T-helper 17 cell (primary cell): ENCODE measurements at places on chromosomes 2 and 18. TPM values are rescaled to one million over a fixed set of nuclear protein-coding genes. Genes with fewer than 3 reads are reported as not detected.
A peak's percentile ranks its signal among the peaks of the same experiment; 100 is the strongest.

- no peak overlapping the region for H3K27ac ChIP-seq
- DNase-seq = no peak
- no peak overlapping the region for H3K4me3 ChIP-seq
- peaks cover 17% of the 10 kb centered on the region for H3K27me3 ChIP-seq
- H3K36me3 ChIP-seq = peaks cover under 1% of the 10 kb centered on the region
- peaks cover 2% of the 10 kb centered on the region for H3K4me1 ChIP-seq
Measured at GRCh38 chr2:101986804-101987740, 4.7 kb upstream of the IL1R2 start.

The BMP10 gene
- not detected for total RNA-seq

The ANKRD30B gene
- total RNA-seq = not detected

The PSTPIP2 gene
- 15.8 TPM for total RNA-seq

GRCh38 chr2:3326182-3326537 lies 51.5 kb downstream of the EIPR1 start:
- H3K36me3 ChIP-seq = peaks cover 13% of the 10 kb centered on the region
- no peak overlapping the region for H3K4me3 ChIP-seq
- no peak overlapping the region for H3K27ac ChIP-seq
- no peaks in the 10 kb centered on the region for H3K27me3 ChIP-seq
- H3K4me1 ChIP-seq = peaks cover 24% of the 10 kb centered on the region
- no peak for DNase-seq

GRCh38 chr18:43271593-43272432 lies 5.5 kb downstream of the SYT4 start:
- H3K27me3 ChIP-seq = no peaks in the 10 kb centered on the region
- DNase-seq = no peak
- no peaks in the 10 kb centered on the region for H3K4me1 ChIP-seq
- no peak overlapping the region for H3K4me3 ChIP-seq
- no peak overlapping the region for H3K27ac ChIP-seq
- H3K36me3 ChIP-seq = no peaks in the 10 kb centered on the region

DNA sequence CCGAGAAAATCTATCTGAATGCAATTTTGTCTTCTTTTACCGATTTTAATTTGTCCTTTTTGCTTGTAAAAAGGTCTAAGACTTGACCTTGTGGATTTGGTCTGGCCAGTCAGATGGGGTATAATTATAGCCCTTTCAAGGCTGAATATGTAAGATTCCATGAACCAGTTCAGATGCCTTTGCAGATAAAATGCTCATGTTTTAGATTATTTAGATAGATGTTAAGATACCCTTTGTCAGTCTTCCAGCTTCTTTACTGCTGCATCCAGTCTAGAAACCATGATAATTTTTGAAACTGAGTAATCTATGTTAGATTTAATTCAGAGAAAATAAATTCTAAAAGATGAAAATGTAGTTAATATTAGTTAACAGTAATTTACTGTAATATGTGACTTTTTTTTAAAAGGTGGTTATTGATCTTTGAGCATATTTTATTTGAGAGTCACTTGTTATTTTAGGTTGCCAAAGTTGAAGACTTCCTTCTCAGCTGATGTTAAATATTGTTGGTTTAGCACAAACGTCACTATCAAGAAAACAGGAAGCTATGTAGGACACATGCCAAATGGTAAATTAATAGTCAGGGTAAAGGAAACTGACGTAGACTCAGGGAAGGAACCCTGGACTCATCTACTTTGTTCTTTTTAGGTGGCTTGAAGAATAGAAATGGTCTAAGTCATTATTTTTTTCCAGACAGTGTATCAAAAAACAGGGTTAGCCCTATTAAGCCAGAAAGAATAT lies 29.8 kb downstream of the BABAM2 start:
- peak overlapping the region; percentile 9 for H3K4me3 ChIP-seq
- no peak for DNase-seq
- H3K36me3 ChIP-seq = no peaks in the 10 kb centered on the region
- no peaks in the 10 kb centered on the region for H3K27me3 ChIP-seq

The ZBTB7C gene
- total RNA-seq = 0.07 TPM

The MAP3K19 gene
- total RNA-seq = not detected

DNA sequence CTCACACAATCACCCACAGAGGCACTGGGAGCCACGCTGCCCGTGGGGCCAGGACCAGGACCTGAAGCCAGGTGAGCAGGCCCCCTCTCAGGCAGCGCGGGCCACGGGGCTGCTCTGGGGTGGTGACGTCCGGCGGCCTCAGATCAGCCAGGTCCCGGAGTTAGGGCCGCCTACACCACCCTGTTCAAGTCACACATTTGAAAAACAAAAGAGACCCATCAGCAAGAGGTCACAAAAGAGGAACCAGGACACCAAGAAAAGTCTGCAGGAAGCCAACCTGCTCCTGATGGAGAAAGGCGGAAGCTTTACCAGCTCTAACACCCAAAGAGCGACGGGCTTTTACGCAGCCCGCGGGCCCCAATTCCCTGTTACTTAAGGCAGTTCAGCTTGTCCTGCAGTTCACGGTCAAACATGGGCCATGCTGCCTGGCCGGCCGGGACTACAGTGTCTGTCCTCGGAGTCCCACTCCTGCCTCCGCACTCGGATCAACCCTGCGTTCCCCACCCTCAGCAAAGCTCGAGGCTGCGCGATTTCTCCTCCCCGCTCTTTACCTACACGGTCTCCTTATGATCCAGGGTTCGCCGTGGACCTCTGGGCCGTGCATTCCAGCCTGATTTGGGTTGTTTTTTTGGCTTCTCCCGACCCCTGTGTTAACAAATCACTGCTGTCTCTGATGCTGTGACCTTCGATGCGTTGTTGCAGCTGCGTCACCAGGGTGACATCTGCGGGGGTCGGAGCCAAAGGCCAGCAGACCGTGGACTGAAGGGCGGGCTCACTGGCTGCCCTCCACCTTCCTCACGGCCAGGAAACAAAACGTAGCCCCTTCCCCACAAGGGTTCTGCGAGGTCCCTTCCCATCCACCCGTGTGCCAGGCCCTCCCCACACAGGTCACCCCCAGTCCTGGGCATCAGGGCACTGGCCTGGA lies 31.0 kb downstream of the SNORC start:
- no peak overlapping the region for H3K4me3 ChIP-seq
- H3K4me1 ChIP-seq = no peaks in the 10 kb centered on the region
- no peaks in the 10 kb centered on the region for H3K27me3 ChIP-seq
- no peak for DNase-seq

- no peaks in the 10 kb centered on the region for H3K4me1 ChIP-seq
- H3K36me3 ChIP-seq = peaks cover 2% of the 10 kb centered on the region
- H3K27ac ChIP-seq = no peak overlapping the region
- no peak overlapping the region for H3K4me3 ChIP-seq
Measured at GRCh38 chr2:11389052-11389420, 44.6 kb upstream of the ROCK2 start.

DNA sequence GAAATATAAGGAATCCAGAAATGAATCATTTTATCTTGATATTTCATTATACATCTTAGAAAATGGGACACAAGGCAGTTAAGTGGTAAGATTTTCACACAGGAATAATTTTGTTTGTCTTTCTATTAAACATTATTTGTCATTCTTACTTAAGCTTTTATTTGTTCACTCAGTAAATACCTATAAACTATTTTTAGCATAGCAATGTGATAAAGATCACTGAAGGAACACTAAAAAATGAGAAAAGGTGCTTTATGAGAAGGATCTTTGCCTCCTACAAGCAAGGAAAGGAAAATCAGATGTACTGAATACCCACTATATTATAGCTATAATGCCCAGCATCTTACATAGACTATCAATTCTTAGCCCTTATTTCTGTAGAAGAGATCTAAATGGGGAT lies 176.2 kb upstream of the NYAP2 start:
- no peak overlapping the region for H3K4me3 ChIP-seq
- H3K27me3 ChIP-seq = no peaks in the 10 kb centered on the region
- peaks cover 5% of the 10 kb centered on the region for H3K4me1 ChIP-seq
- H3K36me3 ChIP-seq = no peaks in the 10 kb centered on the region

The MRPS5 gene
- total RNA-seq = 30.1 TPM

DNA sequence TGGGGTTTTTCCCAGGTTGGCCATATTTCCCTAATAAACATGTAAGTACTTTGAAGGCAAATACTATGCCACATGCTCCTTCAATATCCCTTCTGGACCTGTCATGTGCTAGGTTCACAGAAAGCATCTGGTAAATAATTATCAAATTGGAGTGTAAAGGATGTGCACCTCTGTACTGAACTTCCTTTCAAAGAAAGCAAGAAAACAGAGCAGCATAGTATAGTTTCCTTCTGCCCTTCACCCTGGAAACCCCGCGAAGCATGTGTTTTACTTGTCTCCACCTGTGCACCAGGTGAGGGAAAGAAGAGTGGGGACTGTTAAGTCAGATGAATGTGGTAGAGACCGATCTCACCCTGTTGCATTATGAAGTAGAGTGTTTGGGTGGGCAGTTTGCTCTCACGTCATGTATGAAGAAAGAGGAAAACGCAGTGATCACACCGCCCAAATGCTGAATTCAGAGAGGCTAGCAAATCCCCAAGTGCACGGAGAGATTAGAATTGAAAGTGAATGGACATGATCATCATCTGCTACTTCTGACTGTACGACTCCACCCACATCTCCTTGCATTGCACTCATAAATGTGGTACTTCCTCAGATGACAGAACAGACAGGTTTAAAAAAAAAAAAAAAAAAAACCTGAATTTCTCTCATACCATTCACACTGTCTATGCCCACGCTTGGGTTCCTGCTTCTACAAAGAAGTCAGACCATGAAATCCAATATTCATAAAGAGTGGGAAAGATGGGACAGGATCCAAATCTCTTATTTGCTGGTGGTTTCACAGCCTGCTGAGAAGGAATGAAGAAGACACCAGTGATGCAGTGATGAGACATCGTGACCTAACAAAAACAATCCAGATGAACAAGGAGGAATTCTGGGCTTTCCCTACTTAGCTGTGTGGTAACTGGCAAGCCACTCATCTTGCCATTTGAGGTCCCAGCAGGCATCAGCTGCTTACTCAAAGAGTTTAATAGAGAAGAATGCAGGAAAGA lies 448.6 kb downstream of the BCL11A start:
- H3K27me3 ChIP-seq = no peaks in the 10 kb centered on the region
- peak overlapping the region; percentile 51 for H3K4me3 ChIP-seq
- no peaks in the 10 kb centered on the region for H3K36me3 ChIP-seq
- no peaks in the 10 kb centered on the region for H3K4me1 ChIP-seq
- no peak overlapping the region for H3K27ac ChIP-seq

The AMER3 gene
- not detected for total RNA-seq

The PTPRM gene
- total RNA-seq = 25.6 TPM

GRCh38 chr2:195898505-195899191 lies 170.0 kb downstream of the DNAH7 start:
- no peak for DNase-seq
- peaks cover 14% of the 10 kb centered on the region for H3K27me3 ChIP-seq
- no peaks in the 10 kb centered on the region for H3K36me3 ChIP-seq
- no peaks in the 10 kb centered on the region for H3K4me1 ChIP-seq
- H3K4me3 ChIP-seq = no peak overlapping the region
- no peak overlapping the region for H3K27ac ChIP-seq

- H3K4me3 ChIP-seq = no peak overlapping the region
- H3K27me3 ChIP-seq = no peaks in the 10 kb centered on the region
- H3K4me1 ChIP-seq = no peaks in the 10 kb centered on the region
- DNase-seq = no peak
Measured at GRCh38 chr2:5561006-5561405, 131.2 kb upstream of the SOX11 start.

- H3K4me3 ChIP-seq = no peak overlapping the region
- no peaks in the 10 kb centered on the region for H3K27me3 ChIP-seq
- H3K27ac ChIP-seq = no peak overlapping the region
Measured at GRCh38 chr18:22521026-22521707, 103.5 kb upstream of the CTAGE1 start.

DNA sequence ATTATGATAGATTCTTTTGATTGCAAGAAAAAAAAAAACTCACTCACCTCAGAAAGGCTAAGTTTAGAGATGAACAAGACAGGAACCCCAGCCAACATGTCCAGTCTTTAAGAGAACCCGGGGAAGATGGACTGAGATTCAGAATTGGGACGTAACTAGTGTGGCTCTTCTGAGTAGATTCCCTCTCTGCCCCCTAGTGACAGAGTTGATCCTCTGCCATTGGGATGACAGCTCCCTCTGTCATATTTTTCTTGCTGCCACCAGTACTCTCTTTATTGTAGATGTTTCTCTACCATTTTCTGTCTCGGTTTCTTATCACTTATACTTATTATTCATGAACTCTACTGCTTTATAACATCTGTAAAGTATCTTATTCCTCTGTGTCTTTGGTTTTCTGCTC lies 77.7 kb downstream of the GULP1 start:
- no peaks in the 10 kb centered on the region for H3K36me3 ChIP-seq
- no peak overlapping the region for H3K4me3 ChIP-seq
- no peak for DNase-seq
- no peaks in the 10 kb centered on the region for H3K4me1 ChIP-seq
- H3K27ac ChIP-seq = no peak overlapping the region

DNA sequence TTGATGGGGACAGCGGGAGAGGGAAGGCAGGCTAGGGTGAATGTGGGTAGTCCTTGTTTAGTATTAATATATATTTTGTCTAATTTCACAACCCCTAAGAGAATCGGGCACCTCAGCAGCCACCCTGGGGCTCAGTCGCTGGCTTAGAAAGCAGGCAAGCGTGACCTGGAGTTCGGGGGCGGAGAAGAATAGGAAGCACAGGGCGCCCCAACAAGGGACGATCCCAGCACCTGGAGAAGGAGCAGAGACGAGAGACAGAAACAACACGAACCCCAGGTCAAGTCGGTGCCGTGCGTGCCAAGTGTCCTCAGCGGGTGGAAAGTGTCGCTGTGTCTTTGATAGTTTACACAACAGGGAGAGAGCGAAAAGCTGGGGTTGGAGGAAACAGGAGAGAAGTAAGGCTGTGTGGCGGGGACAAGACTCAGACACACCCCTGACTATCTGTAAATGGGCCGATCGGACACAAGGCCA lies 95.4 kb downstream of the NFATC1 start:
- no peaks in the 10 kb centered on the region for H3K27me3 ChIP-seq
- no peak for DNase-seq
- no peak overlapping the region for H3K4me3 ChIP-seq
- peaks cover 8% of the 10 kb centered on the region for H3K4me1 ChIP-seq

The PRKCE gene
- total RNA-seq = 17.6 TPM

- no peaks in the 10 kb centered on the region for H3K4me1 ChIP-seq
- no peak for DNase-seq
- H3K36me3 ChIP-seq = no peaks in the 10 kb centered on the region
- no peak overlapping the region for H3K27ac ChIP-seq
Measured at GRCh38 chr18:47964053-47964452, 33.6 kb upstream of the SMAD2 start.

The ALPG gene
- total RNA-seq = not detected

- peaks cover 25% of the 10 kb centered on the region for H3K4me1 ChIP-seq
- DNase-seq = no peak
- H3K4me3 ChIP-seq = peak overlapping the region; percentile 90
- no peaks in the 10 kb centered on the region for H3K27me3 ChIP-seq
- peaks cover 2% of the 10 kb centered on the region for H3K36me3 ChIP-seq
Measured at GRCh38 chr18:45774065-45774521, 50.1 kb downstream of the SLC14A1 start.

The KIAA2012 gene
- not detected for total RNA-seq
